ENCODE measurements at places on chromosomes 16 and 17. TPM values are rescaled to one million over a fixed set of nuclear protein-coding genes. Genes with fewer than 3 reads are reported as not detected.
A peak's percentile ranks its signal among the peaks of the same experiment; 100 is the strongest.

- no peak for DNase-seq
These were observed 66.7 kb downstream of the PPM1E start for GRCh38 chr17:58822148-58823050.

- DNase-seq: no peak
These were observed 81.2 kb downstream of the TOX3 start for GRCh38 chr16:52465711-52466267.

The MILR1 gene
- 9.4 TPM for total RNA-seq

GRCh38 chr17:40099619-40100418 is 570 bp downstream of the NR1D1 start:
- no peak for DNase-seq

DNA sequence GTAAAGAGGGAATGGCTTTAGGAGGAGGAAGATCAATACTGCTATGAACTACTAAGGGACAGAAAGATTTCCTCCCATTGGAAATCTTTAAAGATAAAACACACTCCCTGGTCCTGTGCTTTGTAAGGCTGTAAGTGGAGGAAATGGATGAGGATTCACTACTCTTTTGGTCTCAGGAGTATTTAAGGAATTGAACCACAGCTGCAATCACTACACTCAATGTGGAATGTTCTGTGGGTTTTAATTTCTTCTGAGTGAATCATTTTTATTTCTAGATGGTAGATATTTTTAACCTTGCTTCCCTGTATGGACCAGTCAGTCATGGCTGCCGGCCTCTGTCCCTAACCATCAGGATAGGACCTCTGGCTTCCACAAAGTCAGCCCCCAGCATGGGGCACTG is 65.6 kb downstream of the SDR42E1 start:
- no peak for DNase-seq

DNA sequence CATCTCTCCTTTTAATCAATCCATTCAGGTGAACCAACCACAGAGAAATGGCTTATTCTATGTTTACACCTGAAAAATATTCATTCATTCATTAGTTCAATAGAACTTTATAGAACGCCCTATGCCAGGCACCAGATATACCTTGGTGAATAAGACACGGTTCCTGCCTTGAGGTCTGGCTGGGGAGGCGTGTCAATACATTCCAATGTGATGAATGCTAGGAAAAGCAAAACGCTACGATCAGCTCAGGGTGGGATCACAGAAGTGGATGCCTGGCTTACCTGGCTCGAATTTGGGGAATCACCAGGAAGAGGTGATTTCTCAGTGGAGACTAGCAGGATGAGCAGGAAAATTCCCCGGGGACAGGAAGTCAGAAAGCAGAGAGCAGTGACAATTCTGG is 17.5 kb upstream of the WFIKKN2 start:
- no peak for DNase-seq

- no peak for DNase-seq
These were observed 14.4 kb upstream of the ALOX12 start for GRCh38 chr17:6981426-6981825.

The HOXB4 gene
- 6.9 TPM for total RNA-seq

GRCh38 chr16:19003935-19004334 is 20.2 kb downstream of the TMC7 start:
- no peak for DNase-seq

GRCh38 chr16:78664811-78665772 is 565.6 kb downstream of the WWOX start:
- DNase-seq: no peak

The CDH5 gene
- 43.1 TPM for total RNA-seq

GRCh38 chr16:89201439-89202377 is 1.4 kb upstream of the SLC22A31 start:
- peak; percentile 94 for DNase-seq

GRCh38 chr16:15601212-15601879 is 41.6 kb downstream of the MARF1 start:
- no peak for DNase-seq

GRCh38 chr16:77541165-77541564 is 106.3 kb upstream of the ADAMTS18 start:
- no peak for DNase-seq

GRCh38 chr17:74374858-74375257 is 7.6 kb downstream of the GPR142 start:
- no peak for DNase-seq

DNA sequence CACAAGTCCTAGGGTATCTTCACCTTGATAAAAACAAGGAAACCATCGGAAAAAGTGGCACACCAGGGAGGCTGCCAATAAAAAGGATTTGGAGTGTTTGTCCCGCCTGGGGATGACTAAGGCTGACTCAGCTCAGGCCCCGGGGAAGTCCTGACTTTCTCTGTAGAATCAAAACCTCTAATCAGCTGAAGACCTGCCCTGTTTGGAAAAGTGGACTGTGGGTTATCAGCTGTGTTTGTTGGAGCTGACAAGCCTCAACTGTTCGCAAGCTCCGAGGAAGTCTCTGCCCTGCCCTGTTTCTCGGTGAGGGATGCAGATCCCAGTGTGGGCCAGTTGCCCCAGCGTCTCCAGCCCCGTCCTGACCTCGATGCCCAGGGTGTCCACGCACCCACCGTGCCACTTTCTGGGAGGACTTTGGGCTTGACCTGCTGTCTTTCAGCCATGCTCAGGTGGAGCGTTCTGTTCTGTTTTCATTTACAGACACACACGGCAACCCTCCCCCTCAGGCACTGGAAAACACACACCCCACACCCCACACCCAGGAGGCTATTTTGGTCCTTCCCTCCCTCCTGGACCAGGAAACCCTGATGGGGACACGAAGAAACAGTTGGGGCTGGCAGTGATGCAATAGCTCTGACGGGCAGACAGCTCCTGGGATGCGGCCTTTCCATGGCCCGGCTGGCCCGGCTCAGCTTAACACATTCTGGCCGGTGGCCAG is 27.6 kb upstream of the PITPNA start:
- peak; percentile 93 for DNase-seq

DNA sequence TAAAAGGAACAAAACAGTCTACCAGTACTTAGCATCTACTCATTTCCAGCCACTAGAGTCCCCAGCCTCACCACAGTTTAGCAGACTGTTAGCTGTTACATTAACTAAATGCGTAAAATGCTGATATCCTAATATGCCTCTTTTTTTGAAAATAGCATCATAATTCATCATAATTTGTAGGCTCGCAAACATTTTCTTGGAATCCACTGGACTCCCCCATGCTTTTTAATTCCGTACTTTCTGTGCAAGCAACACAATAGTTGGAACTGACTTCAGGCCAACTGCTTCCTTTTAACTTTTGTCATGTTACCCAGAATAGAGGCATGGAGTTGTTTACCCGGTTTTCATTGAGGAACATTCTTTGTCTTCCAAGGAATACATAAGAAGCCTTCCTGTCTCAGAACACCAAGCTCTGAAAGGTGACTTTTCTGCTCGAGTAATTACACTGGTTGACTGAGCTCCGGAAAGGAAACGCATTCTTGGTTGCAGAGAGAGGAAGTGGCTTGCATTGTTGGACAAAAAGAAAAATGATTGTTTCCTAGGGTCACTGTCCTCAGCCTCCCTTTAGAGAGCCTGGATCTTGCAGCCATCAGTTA is 30.9 kb upstream of the SEC14L1 start:
- no peak for DNase-seq

DNA sequence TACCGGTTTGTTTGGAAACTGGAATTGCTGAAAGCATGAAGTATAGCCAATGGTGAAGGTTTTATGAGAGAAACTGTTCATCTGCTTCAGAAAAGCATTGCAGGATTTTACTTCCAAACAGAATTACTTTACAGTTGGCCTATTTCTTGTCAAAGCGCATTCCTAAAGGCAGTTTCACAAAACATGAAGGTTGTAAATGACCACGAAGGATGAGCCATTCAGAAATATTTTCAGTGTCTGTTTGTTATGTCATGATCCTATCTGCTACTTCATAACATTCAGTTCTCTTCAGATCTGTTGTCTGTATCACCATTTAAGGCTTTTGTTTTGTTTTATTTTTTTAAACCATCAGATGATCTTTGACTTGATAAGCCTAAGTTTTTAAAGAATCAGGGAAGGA is 45.7 kb downstream of the AATF start:
- no peak for DNase-seq

- no peak for DNase-seq
These were observed 11.1 kb downstream of the C1QTNF8 start for GRCh38 chr16:1084971-1085370.

GRCh38 chr17:78675836-78676235 is 98.6 kb upstream of the DNAH17 start:
- DNase-seq: no peak

The HSD11B2 gene
- 3.2 TPM for total RNA-seq

The KRT33A gene
- total RNA-seq: not detected

The SLC6A2 gene
- total RNA-seq: not detected

DNA sequence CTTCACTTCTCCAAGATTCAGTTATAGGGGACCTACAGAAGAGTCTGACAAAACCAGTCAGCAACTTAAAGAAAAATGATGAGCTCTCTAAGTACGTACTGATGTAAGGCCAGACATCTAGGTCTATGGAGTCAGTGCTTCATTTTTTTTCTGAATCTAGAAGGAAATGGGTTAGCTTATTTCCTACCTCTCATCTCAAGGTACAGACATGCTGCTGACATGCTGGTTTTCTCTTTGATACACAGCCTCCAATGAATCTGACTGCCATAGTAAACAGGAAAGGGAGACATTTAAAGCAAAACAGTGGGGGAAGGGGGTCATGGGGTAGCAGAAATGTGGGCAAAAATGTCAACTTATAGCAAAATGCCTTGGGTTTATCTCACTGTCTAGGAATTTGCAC is 16.4 kb downstream of the CDR2 start:
- DNase-seq: no peak

GRCh38 chr17:38417210-38417951 is 10.9 kb upstream of the ARHGAP23 start:
- no peak for DNase-seq

- DNase-seq: peak; percentile 69
These were observed 2.8 kb downstream of the GRB7 start for GRCh38 chr17:39740357-39741111.

The STAT5A gene
- 30.7 TPM for total RNA-seq

- DNase-seq: no peak
These were observed 47.1 kb upstream of the PHOSPHO1 start for GRCh38 chr17:49277638-49278037.

The PRCD gene
- 4.7 TPM for total RNA-seq

- no peak for DNase-seq
These were observed 88.4 kb downstream of the USP32 start for GRCh38 chr17:60303406-60304099.

DNA sequence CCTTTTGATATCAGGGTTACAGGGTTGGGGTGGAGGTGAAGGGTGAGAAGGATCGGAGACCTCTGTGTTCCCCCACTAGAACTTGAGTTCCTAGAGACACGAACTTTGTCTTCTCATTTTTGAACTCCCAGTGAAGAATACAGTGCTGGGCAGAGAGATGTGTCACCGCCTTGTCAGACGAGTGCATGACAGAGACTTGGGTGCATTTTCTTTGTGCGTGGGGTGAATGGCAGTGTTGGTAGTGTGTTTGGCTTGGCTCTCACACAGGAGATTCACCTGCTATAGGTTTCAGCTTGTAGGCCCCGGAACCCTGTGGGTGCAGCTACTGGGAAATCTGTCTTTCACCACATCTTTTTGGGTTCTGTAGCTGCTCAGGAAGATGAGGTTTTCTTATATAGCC is 40.0 kb upstream of the CCR7 start:
- no peak for DNase-seq

DNA sequence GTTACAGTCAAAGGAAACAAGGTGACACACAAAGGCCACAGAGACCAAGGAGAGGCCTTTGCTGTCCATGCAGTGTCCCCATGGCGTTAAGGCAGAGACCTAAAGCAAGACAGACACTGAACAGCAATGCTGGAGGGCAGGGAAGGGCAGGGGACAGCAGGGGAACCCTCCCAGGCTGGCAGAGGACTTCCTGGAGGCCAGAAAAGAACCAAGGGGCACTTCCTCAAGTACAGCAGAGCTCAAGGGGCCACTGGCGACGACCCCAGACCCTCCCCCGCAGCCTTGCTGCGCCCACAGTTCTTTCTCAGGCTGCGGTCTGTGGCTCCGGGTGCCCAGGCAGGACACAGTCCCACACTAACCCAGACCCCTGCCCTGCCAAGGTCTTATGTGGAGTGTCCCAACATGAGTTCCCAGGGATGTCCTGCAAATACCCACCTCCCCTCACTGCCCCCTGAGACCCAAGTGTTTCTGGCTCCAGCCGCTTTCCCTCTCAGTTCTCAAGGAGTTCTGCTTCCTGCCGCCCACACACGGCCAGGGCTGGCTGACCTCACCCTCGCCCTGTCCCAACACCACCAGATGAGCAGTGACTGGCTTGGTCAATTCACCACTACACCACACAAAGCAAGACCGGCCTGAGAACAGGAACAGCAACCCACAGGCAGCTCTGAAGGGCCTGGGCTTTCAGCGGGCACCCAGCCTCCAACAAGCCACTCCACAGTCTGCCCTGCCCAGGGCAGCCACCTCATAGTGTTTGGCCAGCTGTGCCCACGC is 4.2 kb downstream of the CLCN7 start:
- DNase-seq: no peak

DNA sequence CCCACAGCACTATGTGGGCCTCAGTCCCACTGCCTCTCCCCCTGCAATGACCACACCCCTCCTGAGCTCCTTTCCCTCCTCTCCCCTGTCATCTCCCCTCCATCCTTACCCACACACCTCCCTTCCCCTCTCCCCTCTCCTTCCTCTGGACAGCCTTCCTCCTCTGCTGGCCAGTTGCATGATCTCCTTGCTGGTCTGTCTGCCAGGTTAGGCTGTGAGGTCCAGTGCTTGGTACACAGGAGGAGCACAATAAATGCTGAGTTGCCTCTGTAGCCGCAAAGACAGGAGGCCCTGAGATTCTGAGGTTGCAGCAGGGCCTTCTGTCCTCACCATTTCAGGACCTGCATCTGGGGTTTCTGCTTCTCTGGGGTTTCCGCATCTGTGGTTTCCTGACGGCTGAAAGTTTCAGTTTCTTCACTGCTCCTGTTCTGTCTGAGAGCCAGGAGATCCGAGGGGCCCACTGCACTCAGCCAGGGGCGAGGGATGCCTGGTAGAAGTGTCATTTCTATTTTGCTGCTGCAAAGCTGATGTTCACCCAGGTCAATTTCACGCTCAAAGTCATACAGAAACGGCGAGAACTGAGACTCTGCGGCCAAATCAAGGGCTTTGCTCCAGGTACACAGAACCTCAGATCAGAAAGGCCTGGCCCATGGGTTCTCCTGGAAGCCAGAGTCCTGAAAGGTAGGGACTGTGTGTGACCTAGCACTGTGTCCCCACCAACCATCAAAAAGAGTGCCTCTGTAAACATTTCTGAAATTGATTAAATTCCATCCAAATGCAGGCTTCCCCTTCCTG is 4.6 kb upstream of the SLC12A3 start:
- DNase-seq: no peak

The CLEC19A gene
- not detected for total RNA-seq

- DNase-seq: no peak
These were observed 40.1 kb downstream of the IRX3 start for GRCh38 chr16:54246454-54246821.

GRCh38 chr17:28166478-28166877 is 124.0 kb downstream of the NLK start:
- no peak for DNase-seq

DNA sequence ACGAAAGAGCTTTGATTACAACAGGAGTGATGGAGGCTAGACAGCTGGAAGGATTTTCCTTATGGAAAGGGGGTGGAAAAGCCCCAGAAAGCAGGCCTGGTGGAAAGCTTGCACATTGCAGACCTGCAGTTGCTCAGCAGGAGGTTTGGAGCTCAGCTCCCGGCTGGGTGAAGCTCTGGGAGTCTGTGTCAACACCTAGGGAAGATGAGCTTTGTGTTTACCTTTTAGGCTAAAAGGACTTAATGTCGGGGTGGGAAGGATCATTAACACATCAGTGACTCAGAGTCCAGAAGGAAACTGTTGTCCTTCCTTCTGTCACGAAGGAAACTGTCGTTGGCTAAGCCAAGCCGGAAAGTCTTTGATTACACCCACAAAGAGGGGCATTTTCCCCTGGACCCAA is 48.2 kb downstream of the RAP1GAP2 start:
- no peak for DNase-seq
